Stimulated activated CD4-positive, alpha-beta T cell treated with anti-CD3 and anti-CD28 coated beads, Interleukin-12 subunit alpha, Interleukin-12 subunit beta, amount 100 ng/mL, for 24 hours (primary cell): ENCODE measurements at places on chromosomes 1 and 21.

GRCh38 chr1:226372885-226373284 lies 35.0 kb downstream of the PARP1 start:
- DNase-seq, result no peak

- no peak for DNase-seq
Observed at GRCh38 chr1:218665221-218665620, 320.1 kb downstream of the TGFB2 start.

- no peak for DNase-seq
Observed at GRCh38 chr1:200437556-200438203, 27.8 kb upstream of the ZNF281 start.

- no peak for DNase-seq
Observed at GRCh38 chr1:97902067-97902466, 18.8 kb downstream of the DPYD start.

DNA sequence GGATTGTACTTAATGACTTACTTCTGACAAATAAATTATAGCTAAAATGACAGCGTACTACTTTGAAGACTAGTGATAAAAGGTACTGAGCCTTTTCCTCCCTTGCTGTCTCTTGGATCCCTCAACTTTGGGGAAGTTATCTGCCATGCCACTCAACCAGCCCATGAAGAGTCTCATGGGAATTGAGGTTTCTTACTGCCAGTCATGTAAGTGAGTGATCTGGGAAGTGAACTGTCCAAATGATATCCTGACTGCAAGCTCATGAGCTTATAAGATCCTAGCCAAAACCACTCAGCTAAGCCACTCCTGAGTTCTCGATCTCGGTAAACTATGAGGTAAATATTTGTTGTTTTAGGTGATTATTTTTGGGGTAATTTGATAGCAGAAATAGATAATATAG lies 247.8 kb downstream of the NCAM2 start:
- no peak for DNase-seq

- no peak for DNase-seq
Observed at GRCh38 chr1:28286111-28286510, 26.8 kb downstream of the SESN2 start.

DNA sequence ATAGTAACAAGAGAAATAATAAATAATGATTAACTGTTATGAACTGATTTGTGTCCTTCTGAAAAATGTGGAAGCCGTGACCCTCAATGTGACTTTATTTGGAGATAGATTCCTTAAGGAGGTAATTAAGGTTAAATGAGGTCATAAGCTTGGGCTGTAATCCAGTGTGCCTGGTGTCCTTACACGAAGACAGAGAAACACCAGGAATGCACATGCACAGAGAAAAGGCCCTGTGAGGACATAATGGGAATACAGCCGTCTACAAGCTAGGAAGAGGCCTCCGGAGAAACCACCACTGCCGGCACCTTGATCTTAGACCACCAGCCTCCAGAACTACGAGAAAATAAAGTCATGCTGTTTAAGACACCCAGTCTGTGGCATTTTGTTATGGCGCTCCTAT lies 215.9 kb downstream of the NEGR1 start:
- DNase-seq, result no peak

- DNase-seq, result no peak
Observed at GRCh38 chr1:62613890-62614289, 16.6 kb downstream of the ANGPTL3 start.

DNA sequence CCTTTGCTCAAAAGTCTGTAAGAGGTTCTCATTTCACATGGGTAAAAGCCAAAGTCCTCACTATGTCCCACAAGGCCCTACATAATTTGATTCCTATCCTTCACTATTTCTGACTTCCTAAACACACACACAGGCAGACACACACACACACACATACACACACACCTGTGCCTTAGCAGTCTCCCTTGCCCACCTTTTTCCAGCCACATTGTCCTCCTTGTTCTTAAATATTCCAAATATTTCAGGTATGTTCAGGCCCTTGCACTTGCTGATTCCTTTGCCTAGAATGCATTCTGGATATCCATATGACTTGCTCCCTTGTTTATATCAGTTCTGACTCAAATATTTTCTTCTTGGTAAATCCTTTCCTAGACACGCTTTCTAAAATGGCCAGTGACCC lies 54.6 kb downstream of the NTNG1 start:
- no peak for DNase-seq

GRCh38 chr1:170175041-170175440 lies 29.3 kb downstream of the NTMT2 start:
- DNase-seq, result no peak

DNA sequence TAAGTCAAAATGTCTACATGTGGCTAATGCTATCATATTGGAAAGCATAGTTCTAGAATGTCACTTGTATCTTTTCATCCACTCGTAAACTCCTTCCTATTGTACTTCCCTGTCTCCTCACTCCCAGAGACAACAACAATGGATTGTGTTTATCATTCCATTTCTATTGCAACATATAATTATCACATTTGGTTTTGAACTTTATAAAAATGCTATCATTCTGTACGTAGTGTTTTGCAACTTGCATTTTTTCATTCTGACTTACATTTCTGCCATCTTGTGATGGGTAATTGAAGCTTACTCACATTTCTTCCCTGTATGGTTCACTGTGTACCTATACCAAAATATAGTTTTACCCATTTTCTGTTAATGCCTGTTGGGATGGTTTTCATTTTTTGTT lies 14.5 kb upstream of the CSF3R start:
- no peak for DNase-seq

GRCh38 chr21:46456750-46457149 lies 1.9 kb upstream of the DIP2A start:
- DNase-seq, result no peak
